ENCODE measurements at places on chromosomes 6 and 20. TPM values are rescaled to one million over a fixed set of nuclear protein-coding genes. Genes with fewer than 3 reads are reported as not detected.
A peak's percentile ranks its signal among the peaks of the same experiment; 100 is the strongest.

DNA sequence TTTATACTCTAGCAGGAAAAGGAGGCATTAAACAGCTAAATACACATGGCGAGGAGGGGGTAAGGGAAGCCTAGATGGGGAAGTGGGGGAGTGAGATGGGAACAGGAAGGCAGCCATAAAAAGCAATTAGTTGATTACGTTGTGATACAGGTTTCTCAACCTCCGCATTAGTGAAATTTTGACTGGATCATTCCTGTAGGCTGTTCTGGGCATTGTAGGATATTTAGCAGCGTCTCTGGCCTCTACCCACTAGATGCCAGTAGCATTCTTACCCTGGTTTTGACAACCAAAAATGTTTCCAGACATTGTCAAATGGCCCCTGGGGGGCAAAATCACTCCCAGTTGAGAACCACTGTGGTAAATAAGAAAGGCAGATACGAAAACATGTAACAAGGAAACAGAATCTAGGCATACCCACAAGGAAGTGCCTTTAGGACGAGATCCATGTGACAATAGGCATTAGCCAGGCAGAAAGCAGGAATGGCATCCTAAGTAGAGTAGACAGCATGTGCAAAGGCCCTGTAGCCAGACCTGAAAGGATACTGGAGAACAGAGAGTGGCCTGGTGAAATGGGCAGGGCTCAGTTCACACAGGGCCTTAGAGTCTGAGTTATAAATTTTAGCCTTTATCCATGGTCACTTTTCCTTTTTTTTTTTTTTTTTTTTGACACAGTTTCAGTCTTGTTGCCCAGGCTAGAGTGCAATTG lies 25.8 kb upstream of the PTPN1 start:
- H3K27ac ChIP-seq = peak overlapping the region; percentile 78
- H3K4me3 ChIP-seq = peak overlapping the region; percentile 35
- H3K27me3 ChIP-seq = no peaks in the 10 kb centered on the region

- H3K27me3 ChIP-seq = no peaks in the 10 kb centered on the region
- peaks cover 28% of the 10 kb centered on the region for H3K4me1 ChIP-seq
- H3K4me3 ChIP-seq = no peak overlapping the region
- no peak overlapping the region for H3K27ac ChIP-seq
- no peak for DNase-seq
- H3K36me3 ChIP-seq = no peaks in the 10 kb centered on the region
Observed at GRCh38 chr6:131175564-131175963, 40.3 kb downstream of the AKAP7 start.

DNA sequence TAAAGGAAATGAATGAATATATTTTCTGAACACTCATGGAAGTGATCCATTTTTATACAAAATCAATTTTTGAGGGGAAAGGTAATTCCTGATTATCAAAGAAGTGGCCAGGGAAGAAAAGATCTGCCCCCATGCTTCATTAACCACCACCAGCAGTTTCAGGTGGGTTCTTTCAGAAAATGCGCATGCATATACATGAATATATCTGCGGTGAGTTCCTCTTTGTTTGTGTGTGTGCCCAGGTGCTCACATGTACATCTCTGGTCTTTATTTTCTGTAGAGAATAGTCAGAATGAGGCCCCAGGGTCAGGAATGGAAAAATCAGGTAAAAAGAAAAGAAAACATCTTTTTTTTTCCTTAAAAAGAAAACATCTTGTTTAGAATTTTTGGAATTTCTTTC lies 88.4 kb downstream of the SGK1 start:
- no peak overlapping the region for H3K4me3 ChIP-seq
- no peak for DNase-seq
- no peak overlapping the region for H3K27ac ChIP-seq
- no peaks in the 10 kb centered on the region for H3K4me1 ChIP-seq
- H3K36me3 ChIP-seq = no peaks in the 10 kb centered on the region

DNA sequence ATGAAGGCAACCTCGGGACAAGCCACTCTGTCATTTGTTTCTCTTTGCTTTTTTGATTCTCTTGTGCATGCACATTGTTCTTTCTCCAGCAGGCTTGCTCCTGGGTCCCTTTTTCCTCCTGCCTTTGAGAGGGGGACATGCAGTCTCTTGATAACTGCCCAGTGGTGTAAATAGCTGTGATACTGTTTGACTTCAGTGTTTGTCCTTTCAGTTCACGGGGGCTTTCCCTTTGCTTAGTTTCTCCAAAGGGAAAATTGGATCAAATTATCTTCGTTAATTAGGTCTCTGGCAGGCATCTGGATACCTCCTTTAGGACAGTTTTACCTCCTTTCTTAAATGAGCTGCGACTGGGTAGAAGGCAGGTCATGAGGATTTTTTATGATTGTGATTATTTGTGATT lies 41.5 kb downstream of the RALGAPB start:
- no peak overlapping the region for H3K27ac ChIP-seq
- H3K4me3 ChIP-seq = no peak overlapping the region
- H3K36me3 ChIP-seq = peaks cover 42% of the 10 kb centered on the region
- DNase-seq = no peak

DNA sequence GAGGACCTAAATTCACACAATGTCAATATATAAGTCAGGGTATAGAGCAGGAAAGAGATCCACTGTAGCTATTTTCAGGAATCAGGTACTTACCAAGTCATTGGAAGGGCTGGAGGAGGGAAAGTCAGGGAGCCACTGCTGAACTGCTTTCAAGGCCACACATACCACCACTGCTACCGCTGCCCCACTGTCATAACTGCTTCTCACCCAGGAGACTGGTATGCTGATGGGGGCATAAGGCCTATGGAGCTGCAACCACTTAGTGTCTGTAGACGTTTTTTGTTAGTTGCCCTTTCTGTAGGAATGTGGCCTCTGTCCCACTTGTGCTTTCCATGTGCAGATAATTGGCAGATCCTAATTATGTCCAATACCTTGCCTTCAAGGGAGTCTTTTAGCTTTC lies 5.4 kb downstream of the SMAP1 start:
- no peaks in the 10 kb centered on the region for H3K27me3 ChIP-seq
- peaks cover 2% of the 10 kb centered on the region for H3K36me3 ChIP-seq
- no peak for DNase-seq
- no peak overlapping the region for H3K27ac ChIP-seq

DNA sequence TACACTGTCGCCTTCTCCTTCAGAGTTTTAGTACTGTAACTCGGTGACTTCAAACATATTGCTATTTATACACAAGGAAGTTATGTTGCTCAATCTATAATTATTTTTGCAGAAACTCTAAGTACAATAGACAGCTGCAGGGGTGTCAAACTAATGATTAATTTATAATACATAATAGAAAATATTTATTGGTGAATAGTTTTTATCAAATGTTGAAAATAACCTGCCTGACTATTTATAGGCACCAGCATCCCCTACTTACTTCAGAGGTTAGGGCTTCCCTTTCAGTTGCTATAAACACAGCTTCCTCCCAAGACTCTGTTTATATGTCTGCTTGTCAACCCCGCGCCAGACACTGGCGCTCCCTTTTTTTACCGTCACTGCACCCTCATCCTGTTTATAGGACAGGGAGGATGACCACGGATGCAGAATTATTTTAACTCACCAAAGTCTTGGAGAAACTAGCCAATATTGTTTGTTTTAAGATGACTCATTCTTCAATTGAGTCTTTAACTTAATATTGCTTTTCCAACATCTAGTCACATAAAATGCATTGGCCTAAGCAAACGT lies 225.0 kb downstream of the ALDH8A1 start:
- no peak overlapping the region for H3K4me3 ChIP-seq
- no peaks in the 10 kb centered on the region for H3K27me3 ChIP-seq
- peak; percentile 53 for DNase-seq
- no peaks in the 10 kb centered on the region for H3K36me3 ChIP-seq

The LAMA4 gene
- total RNA-seq = 1.8 TPM

The CALHM4 gene
- not detected for total RNA-seq

All from SJSA1 (cell line).